ENCODE measurements at places on chromosomes 1 and 21.

DNA sequence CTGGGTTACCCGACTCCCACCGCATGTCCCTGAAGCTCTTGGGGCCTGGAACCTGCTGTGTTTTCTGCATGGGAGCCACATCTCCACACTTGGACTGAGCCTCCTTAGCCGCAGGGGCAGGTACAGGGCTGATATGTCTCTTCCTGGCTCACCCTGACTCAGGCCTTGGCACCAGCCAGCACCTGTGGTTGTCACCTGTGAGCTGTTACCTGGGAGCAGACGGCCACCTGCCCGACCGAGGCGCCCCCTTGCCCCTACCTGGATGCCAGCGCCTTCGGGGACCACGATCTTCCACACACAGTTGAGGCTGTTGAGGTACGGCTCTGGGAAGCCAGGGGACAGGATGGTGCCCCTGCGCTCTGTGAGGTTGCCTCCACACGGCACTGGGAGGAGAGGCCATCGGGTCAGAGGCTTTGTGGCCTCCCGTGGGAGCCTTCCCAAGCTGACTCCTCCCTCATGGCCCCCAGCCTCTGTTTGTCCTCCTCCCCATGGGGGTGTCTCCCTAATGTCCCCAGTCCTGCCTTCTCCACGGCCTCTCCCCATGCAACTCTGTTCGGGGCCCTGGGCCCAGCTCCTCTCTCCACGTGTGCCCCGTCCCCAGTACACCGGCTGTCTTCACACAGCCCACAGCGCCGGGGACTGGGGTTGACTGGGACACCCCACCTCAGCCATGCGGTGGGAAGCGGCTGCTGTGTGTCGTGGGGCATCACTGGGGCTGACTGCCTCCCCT is 152.0 kb downstream of the ZSCAN20 start:
- no peak for DNase-seq

DNA sequence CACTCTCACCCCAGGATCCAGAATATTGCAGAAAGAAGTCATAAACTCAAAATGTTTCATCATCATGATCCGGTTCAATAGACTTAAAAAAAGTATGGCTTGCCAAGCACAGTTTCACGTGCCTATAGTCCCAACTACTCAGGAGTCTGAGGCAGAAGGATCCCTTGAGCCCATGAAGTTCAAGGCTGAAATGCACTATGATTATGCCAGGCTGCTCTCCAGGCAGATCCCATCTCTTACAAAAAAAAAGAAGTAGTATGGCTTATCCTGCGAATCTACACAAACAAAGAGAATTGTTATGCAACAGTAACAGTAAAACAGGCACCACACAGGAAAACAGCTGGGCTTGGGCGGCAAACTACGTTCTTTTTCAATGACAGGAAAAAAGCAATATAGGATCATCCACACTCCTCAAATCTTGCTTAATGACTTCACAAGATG is 76.2 kb downstream of the EIF4G3 start:
- DNase-seq: no peak

DNA sequence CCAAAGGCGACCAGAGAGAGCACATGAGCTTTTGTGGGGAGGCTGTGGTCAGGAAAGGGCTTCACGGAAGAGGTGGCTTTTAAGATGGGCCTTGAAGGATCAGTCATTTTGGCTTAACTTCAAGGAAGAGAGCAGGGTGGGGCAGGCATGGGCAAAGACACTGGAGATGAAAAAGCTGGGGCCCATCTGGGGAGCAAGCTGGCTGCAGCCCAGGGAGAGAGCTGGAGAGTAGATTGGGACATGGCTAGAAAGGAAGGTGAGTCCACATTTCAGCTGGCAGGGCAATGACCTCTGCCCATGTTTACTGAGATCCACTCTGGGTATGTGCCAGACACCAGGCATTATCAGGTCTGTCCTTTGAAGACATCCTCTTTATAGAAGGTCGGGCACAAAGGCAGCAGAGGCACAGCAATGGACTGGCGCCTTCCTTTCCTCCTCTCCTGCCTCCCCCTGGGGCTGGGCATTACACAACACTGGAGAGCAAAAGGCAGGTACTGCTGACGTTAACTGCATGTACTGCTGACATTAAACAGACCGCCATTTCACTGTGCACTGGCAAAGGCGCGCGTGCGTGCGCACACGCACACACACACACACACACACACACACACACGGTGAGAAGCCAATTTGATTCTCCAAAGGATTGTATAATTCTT is 2.2 kb upstream of the UBXN10 start:
- DNase-seq: no peak

DNA sequence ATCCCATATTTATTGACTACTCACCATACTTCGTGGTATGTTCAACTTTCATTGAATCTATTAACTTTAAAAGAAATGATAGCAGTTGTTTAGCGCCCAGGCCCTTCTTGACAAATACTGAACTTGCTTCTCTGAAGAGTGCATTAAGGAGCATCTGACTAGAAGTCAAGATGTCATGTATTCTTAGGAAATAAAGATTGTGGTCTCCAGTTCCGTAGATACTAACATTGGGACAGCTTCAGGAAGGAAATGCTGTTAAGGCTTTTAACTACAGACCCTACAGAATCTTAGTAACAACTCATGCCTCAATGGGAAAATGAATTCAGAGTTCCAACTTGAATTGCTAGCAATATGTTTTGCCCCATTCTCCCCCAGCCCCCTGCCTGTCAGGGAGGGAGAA is 14.8 kb downstream of the LYST start:
- no peak for DNase-seq

DNA sequence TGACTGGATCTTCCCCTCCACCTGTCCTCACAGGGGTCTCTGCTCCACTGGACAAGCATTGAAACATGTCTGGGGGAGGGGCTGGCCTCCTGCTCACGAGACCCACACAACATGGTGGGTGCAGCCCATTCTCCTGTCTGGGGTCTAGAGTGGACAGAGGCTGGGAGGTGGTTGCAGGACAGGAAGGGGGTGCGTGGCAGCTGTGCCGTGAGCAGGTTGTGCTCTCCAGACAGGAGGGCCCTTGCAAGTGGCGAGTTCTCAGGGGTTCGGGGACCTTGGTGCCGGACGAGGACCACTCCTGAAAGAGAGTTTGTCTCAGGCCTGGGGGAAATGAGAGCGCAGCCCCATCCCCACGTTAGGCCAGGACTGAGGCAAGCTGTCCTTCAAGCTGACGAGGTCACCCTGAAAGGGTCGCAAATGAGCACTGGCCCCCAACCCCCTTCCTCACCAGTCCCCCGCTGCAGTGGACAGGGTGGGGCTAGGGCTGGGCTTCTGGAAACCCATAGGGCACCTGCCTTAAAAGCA is 21.2 kb upstream of the TTC34 start:
- no peak for DNase-seq

GRCh38 chr1:200362421-200362820 is 47.4 kb downstream of the ZNF281 start:
- DNase-seq: no peak

Measured in GM20000 (cell line).